Ovary (tissue), 10 donors: ENCODE measurements at places on chromosomes 4 and X.

DNA sequence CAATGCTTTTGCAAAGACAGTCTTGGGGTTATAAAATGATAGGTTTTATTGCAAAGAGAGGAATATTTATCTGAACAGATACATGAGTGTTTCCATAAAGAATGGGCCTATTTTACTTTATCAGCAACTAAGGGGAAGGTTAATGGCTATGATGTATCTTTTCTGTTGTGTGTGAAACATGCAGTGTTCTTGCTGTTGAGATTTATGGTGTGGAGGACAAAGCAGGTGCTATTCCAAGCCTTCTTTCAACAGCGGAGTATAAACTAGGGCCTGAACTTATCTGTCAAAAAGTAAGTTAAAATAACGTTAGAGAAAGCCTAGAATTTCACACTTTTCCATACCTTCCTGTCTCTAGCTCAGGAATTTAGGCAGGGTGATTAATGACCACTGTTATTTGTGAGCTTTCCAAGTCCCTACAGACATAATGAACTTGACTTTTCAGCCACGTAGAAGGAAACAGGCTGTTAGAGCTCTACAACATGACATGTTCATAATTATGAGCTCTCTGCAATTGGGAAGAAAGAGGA lies 411.4 kb downstream of the IL1RAPL1 start:
- DNase-seq, result no peak

- no peak for DNase-seq
These were observed 9.5 kb downstream of the CYTL1 start for GRCh38 chr4:5009796-5010195.

- DNase-seq, result no peak
These were observed 48.0 kb downstream of the ETNPPL start for GRCh38 chr4:108714880-108715279.

DNA sequence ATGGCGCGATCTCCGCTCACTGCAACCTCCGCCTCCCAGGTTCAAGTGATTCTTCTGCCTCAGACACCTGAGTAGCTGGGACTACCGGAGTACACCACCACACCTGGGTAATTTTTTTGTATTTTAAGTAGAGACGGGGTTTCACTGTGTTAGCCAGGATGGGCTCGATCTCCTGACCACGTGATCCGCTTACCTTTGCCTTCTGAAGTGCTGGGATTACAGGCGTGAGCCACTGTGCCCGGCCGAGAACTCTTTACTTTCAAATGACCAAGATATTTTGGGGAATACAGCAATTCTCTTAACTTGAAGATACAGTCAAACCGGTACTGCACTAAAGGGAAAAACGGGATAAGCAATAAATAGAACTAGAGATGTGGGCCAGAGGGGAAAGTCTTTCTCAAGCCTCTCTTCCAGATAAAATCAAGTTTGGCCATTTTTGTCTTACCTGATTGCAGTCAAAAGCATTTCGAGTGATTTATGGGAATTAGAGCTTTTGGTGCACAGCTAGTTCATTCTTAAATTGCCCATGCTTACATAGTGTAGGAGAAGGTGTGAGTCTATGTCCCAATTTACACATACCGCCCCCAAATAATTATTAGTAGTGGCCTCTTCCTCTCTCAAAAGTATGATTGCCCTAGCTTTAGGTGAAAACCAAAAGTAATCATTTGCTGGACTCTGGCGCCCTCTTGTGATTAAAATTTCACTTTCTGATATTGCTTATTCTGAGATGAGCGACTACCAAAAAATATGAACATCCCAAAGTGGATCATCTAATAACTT lies 53.2 kb upstream of the ABCG2 start:
- DNase-seq, result no peak

- no peak for DNase-seq
These were observed 1.1 kb upstream of the AP1S2 start for GRCh38 chrX:15855568-15856221.

DNA sequence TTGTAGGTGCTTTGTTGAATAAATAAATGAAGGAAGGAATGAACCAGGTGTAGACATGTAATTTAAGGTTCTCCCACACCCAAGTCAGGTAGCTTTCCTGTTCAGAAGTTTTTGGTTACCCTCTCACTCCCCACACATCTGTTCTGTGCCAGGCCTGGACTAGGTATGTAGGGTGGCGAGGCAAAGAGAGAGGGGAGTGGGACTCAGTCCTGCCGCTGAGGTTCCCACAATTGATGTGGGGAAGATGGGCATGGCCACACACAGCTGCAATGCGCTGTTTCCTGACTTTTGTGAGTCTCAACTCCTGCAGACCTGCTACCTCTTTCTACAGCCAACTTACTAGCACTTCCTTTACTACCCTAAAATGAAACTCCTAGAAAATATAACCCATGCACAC lies 88.9 kb downstream of the RTL5 start:
- DNase-seq, result no peak

DNA sequence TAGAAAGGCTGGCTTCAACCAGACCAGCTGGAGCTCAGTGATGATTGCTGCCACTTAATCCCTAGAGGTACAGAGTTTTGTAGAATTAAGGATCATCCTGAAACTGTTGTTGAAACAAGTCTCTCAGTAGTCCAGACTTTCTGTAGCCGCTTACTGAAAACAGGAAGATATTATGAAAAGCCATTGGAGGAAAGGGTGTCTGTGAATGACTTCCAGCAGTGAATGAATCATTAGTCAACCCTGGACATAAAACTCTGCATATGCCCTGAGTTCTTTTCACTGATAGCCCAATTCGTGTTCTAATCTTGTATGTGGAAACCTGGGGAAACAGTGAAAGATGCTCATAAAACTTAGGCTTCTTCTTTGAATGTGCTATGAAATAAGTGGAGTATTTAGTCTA lies 14.8 kb downstream of the HOPX start:
- DNase-seq, result no peak

GRCh38 chrX:132442691-132443090 lies 46.1 kb downstream of the MBNL3 start:
- DNase-seq, result no peak

GRCh38 chr4:48665555-48666186 lies 114.4 kb downstream of the FRYL start:
- DNase-seq, result no peak

DNA sequence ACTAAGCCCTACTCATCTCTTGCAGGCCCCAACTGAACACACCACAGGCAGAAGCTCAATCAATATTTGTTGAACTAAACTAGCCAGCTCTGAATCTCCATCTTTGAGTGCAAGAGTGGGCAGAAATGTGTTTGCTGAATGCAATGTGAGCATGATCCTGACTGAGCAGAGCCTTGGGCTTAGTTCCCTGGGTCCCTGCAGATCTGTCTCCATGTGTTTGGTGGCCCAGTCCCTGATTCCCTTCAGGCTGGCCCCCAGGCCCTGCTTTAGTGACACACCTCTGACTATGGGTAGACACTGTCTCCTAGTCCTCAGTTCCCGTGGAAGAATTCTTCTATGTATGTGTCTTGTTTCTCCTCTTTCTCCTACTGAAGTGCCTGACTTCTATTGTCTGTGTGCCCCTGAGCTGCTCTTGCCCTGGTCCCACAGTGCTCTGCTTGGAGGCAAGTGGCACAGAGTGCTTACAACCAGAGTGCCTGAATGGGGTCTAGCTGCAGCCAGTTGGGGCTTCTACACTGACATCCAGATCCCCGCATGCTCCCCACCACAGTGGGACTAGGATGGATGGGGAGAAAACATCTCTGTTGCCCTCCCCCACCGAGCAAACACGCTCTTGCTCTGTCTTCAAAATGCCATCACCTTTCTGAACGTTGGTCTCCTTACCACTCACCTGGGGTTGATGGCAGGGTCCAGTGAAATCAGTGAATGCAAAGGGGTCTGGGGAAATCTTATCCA lies 9.3 kb downstream of the PJA1 start:
- no peak for DNase-seq

GRCh38 chr4:1784789-1785591 lies 8.1 kb upstream of the FGFR3 start:
- no peak for DNase-seq

GRCh38 chr4:113060853-113061252 lies 11.4 kb downstream of the ANK2 start:
- no peak for DNase-seq

- DNase-seq, result no peak
These were observed 46.0 kb downstream of the ELOVL6 start for GRCh38 chr4:110152386-110152785.

GRCh38 chr4:150123087-150123486 lies 44.8 kb downstream of the DCLK2 start:
- no peak for DNase-seq

- no peak for DNase-seq
These were observed at the start of gene CCDC120 for GRCh38 chrX:49058794-49059193. Gene CCDC120, plus strand, starts transcription at chrX:49058999. Its CDS starts 3,043 bp downstream, at chrX:49062042.

DNA sequence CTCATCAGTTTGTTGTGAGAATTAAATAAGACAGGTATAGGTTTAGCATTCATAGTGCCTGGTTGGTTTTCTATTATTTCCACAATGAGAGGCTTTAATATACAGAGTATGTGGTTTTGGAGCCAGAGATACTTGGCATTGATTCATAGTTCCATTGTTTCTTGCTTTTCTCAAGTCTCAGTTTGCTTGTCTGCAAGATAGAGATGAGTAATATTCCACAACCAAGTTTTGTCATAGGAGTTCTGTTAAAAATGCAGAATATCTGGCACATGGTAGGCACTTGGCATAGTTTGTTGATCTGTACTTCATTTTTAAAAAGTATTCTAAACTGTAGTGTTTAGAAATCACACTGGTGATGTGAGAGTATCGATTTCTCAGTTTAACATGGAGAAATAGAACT lies 37.5 kb upstream of the EDA2R start:
- DNase-seq, result no peak

DNA sequence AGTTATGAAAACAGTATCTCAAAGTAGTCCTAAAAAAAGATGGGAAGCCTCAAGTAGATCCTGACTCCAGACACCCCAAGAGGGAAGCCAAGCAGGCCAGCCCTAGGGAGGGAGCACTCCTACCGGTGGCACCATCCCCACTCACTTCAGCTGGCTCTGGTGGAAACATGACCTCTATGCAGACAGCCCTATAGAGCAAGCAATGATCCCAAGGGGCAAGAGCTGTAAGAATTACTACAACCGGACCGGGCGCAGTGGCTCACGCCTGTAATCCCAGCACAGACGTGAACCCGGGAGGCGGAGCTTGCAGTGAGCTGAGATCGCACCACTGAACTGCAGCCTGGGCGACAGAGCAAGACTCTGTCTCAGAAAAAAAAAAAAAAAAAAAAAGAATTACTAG lies 5.7 kb downstream of the LETM1 start:
- DNase-seq, result no peak

GRCh38 chr4:37948542-37948941 lies 11.7 kb upstream of the PTTG2 start:
- no peak for DNase-seq

GRCh38 chrX:37993837-37994619 lies 12.3 kb upstream of the SYTL5 start:
- no peak for DNase-seq

DNA sequence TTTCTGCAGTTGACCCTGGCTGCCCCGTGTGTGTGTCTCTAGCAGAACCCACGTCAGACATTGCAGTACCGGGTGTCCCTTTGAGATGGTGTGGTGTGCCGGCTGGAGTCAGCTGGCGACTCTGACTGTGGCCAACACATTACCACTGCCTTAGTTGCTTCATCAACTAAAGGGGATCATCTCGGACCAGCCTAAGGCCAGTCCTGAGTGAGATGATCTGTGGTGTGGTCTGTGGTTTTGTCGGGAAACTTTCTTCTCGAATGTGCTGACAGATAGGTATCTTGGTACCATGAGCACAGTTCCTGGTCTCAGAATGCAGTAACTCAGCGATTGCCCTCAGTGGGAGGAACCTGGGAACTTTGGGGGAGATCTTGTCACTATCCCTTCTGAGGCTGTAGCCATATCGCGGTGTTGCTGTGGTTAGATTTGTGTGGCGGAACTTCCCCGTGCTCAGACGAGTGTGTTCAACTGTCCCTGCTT lies 15.8 kb downstream of the TBC1D14 start:
- no peak for DNase-seq

DNA sequence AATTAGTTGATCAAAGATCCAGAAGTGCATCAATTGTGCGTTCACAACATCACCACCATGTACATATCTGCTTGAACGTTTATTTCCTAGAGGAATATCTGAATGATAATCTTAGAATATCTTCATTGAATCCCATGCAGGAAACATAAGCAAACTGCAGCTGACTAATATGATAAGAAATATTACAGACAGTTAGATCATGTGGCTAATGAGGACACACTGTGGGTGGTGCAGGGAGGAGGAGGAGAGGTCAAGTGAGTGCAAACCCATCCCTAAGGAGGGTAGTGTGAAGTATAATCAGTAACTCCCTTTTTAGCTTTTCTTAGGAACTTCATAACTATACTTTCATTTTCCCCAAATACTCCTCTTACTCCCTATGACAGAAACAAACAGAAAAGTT lies 58.3 kb upstream of the HPGD start:
- DNase-seq, result no peak

- DNase-seq, result no peak
These were observed 369.2 kb downstream of the MID1IP1 start for GRCh38 chrX:39170464-39170863.

GRCh38 chr4:96193061-96193460 lies 353.2 kb downstream of the PDHA2 start:
- no peak for DNase-seq

GRCh38 chr4:73814679-73815078 lies 21.8 kb upstream of the CXCL6 start:
- DNase-seq, result no peak

DNA sequence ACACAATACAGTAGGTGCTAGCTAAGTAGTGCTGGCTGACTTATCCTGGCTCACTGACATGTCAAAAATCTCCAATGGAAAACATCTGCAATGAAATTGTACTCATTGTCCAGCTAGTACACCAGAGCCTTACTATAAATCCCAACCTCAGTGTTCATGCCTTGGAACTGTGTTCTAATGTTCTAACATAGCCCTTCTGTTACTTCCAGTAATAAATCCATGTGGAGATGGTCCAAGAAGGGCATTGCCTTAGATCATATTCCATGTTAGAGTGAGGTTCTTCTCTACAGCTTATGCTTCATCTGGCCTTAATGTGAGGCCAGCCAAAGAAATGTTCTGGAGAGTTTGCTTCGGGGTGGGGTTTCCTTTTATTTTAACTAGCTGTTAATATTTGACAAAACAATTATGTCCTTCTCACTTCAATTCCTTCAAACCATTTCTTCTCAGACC lies 25.1 kb downstream of the ENOX2 start:
- DNase-seq, result no peak

DNA sequence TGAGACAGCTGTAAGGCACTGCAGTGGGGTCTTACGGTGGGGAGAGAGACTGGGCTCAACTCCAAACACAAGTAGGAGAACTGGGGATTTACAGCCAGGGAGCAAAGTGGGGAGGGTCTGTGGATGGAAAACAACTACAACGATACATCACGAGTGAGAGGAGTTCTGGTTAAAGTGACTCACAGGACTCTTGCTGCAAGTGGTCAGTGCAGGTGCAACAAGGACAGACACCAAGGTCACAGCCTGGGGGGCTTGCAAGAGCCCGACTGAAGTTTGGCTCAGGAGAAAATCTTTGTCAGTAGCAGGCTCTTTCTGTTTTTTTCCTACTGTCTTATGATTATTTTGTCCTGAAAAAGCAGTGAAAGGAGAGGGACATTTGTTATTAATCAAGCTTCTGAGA lies 10.1 kb upstream of the FAT1 start:
- no peak for DNase-seq

- no peak for DNase-seq
These were observed 138.9 kb downstream of the SMIM20 start for GRCh38 chr4:26052663-26053541.
